Stomach (tissue), 19 donors: ENCODE measurements at places on chromosomes 6 and 20. TPM values are rescaled to one million over a fixed set of nuclear protein-coding genes. Genes with fewer than 3 reads are reported as not detected.
A peak's percentile ranks its signal among the peaks of the same experiment; 100 is the strongest.

PDE7B gene
- total RNA-seq = 73.2 TPM

ZBTB12 gene
- 0.87 TPM for total RNA-seq

- peak; percentile 65 for DNase-seq
Observed at GRCh38 chr6:26556263-26557070, 18.3 kb downstream of the HMGN4 start.

GRCh38 chr6:116084284-116084683 lies 16.4 kb upstream of the NT5DC1 start:
- no peak for DNase-seq

DNA sequence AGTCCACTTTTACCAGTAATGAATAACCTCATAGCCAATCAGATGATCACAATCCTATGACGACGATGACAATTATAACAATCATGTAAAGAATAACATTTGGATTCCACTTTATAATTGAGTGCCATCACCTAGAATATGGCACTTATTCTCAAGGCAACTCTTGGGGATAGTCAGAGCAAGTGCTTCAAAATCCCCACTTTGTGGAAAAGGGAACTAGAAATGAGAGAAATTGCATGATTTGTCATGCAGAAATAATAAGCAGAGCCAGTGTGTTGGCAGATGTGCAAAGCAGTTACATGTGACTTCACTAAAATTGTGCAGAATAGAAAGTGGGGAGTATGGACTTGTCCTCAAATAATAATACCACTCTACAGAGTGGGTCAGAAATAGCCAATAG lies 41.3 kb downstream of the FRK start:
- no peak for DNase-seq

DNA sequence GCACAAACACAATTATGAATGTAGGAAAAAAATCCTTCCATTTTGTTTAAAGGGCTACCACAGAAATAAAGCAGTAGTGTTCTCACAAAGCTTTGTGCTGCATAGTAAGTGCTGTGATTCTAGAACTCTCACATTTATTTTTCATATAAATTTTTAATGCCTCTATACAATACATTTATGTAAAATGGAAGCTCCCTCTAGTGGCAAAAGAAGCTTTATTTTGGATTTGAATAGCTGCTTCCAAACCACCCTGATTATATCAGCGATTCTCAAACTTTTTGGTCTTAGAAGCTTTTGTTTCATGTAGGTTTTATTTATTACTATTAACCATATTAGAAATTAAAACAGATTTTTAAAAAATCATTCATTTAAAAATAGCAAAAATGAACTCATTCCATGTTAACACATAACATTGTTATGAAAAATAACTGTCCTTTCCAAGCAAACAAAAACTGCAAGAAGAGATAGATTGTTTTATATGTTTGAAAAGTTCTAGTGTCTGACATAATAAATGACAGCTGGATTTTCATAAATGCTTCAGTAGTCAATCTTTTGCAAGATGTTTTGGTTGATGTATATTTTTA lies 38.4 kb downstream of the HS3ST5 start:
- peak; percentile 35 for DNase-seq

DNA sequence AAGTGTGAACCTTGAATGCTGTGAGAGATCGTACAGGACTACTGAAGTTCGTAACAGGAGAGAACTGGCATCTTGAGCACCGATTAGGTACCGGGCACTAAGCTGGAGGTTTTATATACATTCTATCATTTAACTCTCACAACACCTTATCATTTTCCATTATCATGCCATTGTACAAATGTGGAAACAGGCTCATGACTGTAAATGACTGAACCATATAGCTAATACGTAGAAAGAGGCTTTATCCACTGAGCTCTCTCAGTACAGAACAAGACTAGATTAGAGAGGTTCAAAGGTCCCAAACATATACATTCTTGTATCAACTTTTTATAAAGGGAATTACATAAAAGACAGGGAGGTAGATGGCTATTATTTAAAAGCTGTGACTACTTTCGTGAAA lies 130.6 kb downstream of the CEP57L1 start:
- DNase-seq = no peak

STX11 gene
- total RNA-seq = not detected
